Fibroblast of the aortic adventitia (primary cell): ENCODE measurements at places on chromosomes 7 and 10. TPM values are rescaled to one million over a fixed set of nuclear protein-coding genes. Genes with fewer than 3 reads are reported as not detected.
A peak's percentile ranks its signal among the peaks of the same experiment; 100 is the strongest.

GRCh38 chr10:114682121-114682520 lies 24.0 kb upstream of the ABLIM1 start:
- no peak for DNase-seq

DNA sequence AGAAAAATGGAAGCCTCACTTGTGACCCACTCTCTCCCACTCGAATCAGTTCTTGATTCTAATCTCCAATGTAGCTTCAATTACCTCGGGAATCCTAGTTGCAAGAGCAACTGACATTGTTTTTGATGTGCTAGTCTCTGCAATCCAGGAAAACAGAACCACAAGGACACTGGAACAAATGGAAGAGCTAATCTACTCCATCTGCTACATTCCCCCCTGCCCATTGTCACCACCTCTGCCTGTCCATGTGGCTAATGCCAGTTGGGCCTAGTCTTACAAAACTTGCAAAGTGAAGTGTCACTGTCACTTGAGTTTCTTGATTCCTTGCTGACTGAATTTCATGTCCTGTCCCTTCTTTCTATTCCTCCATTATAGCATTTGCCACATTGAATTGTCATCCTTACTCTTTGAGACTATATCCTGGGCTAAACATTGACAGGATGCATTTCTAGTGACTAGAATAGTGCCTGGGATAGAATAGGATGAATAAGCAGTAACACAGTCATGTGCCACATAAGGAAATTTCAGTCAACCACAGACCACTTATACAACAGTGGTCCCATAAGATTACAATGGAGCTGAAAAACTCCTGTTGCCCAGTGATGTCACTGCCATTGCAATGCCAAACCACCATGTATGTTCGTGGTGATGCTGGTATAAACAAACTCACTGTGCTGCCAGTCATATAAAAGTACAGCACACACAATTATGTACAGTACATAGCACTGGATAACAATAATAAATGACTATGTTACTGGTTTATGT lies 13.5 kb downstream of the GCC1 start:
- no peak for DNase-seq

Gene ZNF425
- 4.3 and 6.5 TPM in 2 replicates for total RNA-seq

DNA sequence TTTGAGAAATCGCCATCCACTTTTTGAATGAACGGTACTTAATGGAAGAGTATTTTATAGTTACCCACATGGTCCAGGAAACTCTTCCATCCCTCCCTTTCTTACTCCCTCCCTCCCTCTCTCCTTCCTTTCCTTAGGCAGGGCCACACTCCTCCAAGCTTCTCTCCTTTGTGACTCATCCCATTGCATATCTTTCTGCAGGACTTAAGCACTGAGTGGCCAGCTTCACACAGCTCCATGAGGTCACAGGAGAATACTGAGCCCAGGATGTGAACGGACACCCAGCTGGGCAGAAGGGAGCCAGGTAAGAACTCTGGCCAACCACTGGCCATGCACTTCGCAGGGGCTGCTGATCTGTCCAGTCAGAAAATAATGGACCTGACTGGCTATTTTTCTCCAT lies 189.7 kb upstream of the ADCY1 start:
- no peak for DNase-seq

- no peak for DNase-seq
These were observed 2.0 kb upstream of the WBP1L start for GRCh38 chr10:102741726-102742237.

GRCh38 chr7:140478246-140479061 lies 851 bp downstream of the MKRN1 start:
- peak; percentile 42 for DNase-seq

- DNase-seq, result no peak
These were observed 84.0 kb upstream of the KLF14 start for GRCh38 chr7:130818056-130818455.

DNA sequence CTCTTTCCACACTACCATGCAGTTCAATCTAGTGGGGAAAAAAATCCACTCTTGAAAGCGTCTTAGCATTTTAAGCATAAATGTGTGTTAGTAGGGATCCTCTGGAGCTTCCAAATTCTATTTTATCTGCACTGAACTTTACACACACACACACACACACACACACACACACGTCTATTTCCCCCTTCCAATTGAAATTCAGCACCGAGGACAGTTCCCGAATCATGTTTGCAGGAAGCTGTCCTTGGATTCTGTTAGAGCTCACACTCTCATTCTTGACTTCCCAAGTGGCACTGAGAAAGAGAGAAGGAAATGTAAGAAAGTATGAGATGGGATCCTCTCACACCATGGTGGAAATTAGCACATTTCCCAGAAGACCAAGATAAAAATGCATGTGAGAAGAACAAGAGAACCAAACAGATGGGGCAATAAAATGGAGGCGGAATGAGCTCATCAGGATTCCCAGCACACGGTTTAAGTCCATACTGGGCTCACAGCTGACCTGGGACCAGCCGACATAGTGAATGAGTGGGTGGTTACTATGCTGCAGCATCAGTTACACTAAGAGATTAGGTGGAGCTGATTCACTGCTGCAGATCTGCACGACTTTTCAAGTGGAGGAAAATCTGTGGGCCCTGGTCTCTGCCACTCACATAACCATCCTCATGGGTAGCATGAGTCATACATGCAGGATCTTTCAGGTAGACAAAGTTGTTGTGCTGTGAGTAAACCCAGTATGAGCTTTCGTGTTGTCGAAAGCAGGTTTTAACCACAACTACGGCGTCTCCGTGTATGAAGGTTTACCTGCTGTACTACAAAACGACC lies 3.3 kb upstream of the NPTX2 start:
- DNase-seq, result peak; percentile 38

DNA sequence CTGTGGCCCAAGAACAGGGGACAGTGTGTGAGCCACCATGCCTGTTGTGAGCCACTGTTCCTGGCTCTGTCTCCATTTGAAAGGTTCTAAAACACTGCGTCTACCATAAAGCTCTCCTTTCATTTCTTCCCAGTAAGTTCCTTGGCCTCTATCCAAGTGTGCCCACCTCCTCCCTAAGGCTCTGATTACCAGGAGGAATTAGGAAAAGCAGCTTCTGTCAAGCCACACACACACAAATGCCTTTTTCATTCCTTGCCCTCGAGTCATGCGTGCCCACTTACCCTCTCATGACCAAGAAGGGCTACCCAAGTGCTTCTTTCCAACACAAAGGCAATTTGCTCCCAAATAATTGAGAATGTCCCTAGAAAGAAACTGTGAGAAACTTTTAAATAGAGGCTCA lies 70.8 kb upstream of the PARD3 start:
- no peak for DNase-seq
